ENCODE measurements at places on chromosomes 4 and X. TPM values are rescaled to one million over a fixed set of nuclear protein-coding genes. Genes with fewer than 3 reads are reported as not detected.

Gene FREM3
- total RNA-seq = not detected

Gene UBE2A
- total RNA-seq = 154 TPM

Gene MTMR8
- total RNA-seq = 0.45 TPM

Gene TMEM156
- total RNA-seq = 21.3 TPM

Gene GYG2
- total RNA-seq = 6.0 TPM

Gene PRSS12
- 0.38 TPM for total RNA-seq
